Amniotic epithelial cell (primary cell): ENCODE measurements at places on chromosomes 5 and 9.
A peak's percentile ranks its signal among the peaks of the same experiment; 100 is the strongest.

DNA sequence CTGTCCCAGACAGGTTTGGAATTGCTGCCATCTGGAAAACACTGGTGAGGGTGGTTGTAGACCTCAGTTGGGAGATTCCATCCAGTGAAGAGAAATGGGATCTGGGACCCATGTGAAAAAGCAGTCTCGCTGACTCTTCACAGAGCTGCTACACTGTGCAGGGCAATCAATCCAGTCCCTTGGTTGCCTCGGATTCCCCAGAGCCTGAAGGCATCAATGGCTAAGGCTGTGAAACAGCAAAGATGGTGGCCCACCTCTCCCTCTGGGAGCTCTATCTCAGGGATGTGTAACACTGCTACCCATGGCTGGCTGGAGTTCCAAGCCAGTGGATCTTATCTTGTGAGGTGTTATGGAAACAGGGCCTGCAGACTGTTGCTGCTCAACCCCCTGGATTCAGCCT, 256.1 kb downstream of the TMEM38B start:
- DNase-seq, result no peak

DNA sequence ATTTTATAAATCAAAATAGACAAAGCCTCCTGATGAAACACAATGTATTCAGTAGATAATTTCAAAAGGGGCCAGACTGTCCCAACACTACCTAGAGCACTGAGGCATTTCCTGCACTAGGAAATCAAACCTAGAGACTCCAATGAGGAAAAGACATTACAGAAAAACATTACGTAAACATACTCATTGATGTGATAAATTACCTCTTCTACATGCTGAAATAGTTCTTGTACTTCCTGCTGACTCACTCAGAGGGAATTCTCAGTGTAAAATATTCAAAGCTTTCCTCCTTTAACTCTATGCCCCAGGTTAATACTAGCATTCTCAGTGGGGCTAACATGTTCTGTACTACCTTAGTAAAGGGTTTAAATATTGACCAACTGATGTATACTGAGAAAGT, 178.0 kb downstream of the ESM1 start:
- peak; percentile 89 for DNase-seq

DNA sequence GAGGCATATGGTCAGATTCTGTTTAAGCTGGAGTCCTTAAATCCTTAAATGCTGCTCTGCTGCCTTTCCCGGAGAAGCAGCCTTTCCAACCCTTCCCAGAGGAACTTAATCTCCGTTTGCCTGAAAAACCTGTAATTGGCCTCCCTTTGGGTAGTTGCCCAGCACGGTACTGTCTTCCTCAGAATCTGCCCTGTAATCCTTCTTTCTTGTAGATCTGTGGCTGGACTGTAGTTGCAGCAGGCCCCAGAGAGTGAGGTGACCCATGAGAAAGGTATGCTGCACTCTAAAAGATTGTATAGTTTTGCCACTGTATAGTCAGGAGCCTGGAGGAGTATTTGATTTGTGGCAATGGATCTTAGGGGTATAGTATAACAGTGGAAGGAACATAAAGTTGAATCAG, 11.7 kb downstream of the SPIN1 start:
- peak; percentile 94 for DNase-seq

GRCh38 chr5:1200495-1201326, 684 bp upstream of the SLC6A19 start:
- no peak for DNase-seq

DNA sequence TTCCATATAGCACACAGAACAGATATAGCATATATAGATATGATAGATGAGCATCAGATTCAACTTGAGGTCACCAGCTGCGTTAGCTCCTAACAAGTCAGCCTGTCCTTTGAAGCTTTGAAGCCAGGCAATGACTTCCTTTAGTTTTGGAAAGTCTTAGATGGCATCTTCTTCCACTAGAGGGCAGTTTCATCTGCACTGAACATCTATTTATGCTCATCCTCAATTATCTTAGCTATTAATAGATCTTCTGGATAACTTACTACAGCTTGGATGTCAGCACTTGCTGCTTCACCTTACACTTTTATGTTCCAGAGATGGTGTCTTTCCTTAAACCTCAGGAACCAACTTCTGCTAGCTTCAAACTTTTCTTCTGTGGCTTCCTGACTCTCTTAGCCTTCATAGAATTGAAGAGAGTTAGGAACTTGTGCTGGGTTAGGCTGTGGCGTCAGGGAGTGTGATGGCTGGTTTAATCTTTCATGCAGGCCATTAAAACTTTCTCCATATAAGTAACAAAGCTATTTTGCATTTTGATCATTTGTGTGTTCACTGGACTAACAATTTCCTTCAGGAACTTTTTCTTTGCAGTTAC, 1401.4 kb downstream of the EFNA5 start:
- DNase-seq, result peak; percentile 47

- DNase-seq, result no peak
These were observed 31.4 kb upstream of the PSD2 start for GRCh38 chr5:139763930-139764791.

GRCh38 chr9:38180656-38181055, 111.6 kb upstream of the SHB start:
- no peak for DNase-seq

- no peak for DNase-seq
These were observed 103.0 kb downstream of the SPATA31D1 start for GRCh38 chr9:82091610-82092009.

GRCh38 chr9:134263596-134263995, 62.7 kb upstream of the RXRA start:
- DNase-seq, result no peak

GRCh38 chr9:111959468-111960359, 63.1 kb downstream of the UGCG start:
- peak; percentile 85 for DNase-seq

- peak; percentile 43 for DNase-seq
These were observed at the start of gene FGFR4 for GRCh38 chr5:177086654-177087397. FGFR4 (plus strand) TSS chr5:177086915; CDS start chr5:177089603, 2,688 bp downstream.

DNA sequence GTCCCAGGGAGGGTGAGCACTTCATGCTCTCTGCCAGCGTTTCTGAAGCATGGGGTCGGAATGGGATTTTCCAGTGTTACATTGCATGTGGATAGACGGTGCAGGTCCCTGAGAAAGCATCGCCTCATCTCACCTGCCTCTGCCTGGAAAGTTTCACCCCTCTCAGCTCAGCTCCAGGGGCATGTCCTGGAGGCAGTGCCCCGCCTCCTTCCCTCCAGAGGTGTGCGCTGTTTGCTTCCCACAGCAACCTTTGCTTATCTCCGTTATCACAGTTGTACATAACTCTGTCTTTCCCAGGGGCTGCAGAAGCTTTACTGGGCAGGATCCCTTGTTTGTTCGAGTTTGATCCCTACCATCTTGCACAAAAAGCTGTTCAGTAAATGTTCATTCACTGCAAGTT, 10.7 kb upstream of the CREBRF start:
- peak; percentile 33 for DNase-seq

- peak; percentile 21 for DNase-seq
These were observed 1.3 kb downstream of the TNPO1 start for GRCh38 chr5:72817671-72818266.

- peak; percentile 9 for DNase-seq
These were observed 68.9 kb upstream of the SELENOP start for GRCh38 chr5:42880496-42881150.

GRCh38 chr9:133031496-133031911, 707 bp downstream of the GTF3C5 start:
- DNase-seq, result no peak

GRCh38 chr5:157682257-157682656, 10.9 kb downstream of the C5orf52 start:
- no peak for DNase-seq

GRCh38 chr5:31232273-31232888, 38.9 kb downstream of the CDH6 start:
- peak; percentile 44 for DNase-seq

DNA sequence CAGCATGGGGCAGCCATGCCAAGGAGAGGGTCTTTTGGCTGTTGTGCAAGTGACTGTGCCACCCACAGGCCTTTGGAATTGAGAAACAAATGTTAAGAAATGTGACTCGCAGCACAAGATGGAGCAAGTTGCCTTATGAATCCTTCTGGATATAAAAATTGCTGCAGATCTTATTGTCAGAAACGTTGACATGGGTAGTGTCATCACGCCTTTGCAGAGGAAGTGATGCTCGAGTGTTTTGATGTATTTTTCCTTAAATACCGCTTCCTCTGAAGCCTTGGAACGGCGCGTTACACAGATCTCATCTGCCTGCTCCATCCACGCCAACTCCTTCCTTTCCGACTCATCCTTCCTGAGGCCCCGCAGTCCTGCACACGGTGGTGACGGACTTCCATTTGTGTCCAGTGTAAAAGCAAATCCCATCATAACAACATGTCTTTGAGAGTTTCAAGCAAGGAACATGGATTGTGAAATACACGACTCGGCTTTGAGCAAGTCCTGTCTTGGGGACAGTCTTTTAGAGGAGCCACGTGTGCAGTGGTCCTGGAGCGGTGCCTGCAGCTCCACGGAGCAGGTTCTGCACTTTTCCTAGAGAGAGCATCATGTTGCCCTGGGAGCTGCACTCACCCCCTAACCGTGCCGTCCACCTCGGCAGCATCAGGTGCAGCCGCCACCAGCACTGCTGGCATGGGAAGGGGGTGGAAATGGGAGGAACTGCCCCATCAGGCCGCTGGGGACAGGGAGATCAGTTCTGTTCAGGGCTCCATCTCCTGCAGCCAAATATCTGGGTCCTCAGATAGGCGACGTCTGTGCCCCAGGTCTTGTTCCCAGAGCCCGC, 15.1 kb downstream of the ROPN1L start:
- peak; percentile 46 for DNase-seq

- DNase-seq, result peak; percentile 44
These were observed 84.7 kb downstream of the PARP8 start for GRCh38 chr5:50751064-50751657.

DNA sequence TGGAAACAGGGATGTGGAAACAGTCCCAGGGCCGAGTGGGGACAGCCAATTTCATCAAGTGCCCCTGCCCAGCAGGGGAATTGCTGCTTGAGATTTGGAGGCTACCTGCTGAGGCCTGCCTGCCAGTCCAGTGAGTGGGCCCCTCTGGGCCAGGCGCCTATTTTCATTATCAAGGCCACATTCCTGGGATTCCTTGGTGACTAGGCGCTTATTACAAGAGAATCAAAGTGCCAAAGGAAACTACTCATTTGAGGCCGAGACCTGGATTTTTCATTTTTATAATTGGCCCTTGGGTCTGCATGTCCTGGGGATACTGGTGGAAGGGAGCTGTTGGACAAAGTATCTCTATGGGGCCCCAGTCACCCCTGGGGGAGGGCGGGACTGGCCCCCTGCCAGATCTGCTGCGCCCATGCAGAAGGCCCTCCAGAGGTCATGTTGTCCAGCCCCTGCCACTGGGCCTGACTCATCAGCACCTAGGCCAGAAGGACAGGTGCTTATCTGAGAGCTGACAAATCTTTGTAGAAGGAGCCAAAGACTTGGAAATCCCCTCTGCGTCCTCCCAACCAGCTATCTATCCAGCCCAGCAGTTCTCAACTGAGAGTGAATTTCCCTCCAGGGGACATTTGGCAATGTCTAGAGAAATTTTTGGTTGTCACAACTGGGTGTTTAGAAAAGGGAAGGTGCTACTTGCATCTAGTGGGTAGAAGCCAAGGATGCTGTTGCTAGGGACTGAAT, 45.6 kb downstream of the FOXI1 start:
- peak; percentile 75 for DNase-seq

DNA sequence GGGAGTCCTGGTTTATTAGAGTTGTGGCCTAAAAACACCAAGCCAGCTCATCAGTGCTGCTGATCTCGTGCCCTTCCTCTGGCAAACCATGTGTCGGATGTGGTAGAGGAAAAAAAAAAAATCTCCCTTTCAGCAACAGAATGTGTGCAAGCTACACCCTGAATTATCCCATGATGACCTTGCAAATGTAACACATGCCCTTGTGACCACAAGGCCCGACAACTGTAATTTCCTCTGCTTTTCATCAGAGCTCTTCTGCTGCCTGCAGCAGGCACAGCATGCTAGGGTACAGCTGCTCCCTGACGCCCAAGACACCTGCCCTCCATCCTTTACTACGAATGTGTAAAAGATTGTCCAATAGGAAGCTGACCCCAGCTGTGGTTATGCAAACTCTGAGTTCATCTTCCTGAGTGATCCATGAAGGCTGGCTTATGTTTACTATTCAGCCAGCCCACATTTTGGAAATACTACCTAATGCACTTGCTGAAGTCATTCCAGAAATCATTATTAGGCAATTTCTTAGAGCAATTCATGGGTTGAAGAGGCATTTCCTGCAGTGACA, 14.6 kb upstream of the BNC2 start:
- DNase-seq, result peak; percentile 84

GRCh38 chr9:127568971-127569885, 42.8 kb upstream of the STXBP1 start:
- peak; percentile 60 for DNase-seq

- no peak for DNase-seq
These were observed 15.2 kb downstream of the FBXL7 start for GRCh38 chr5:15515229-15515628.

GRCh38 chr5:118450554-118451332, 537.6 kb downstream of the DTWD2 start:
- DNase-seq, result no peak

GRCh38 chr5:165665735-165666400, 2160.4 kb downstream of the MAT2B start:
- DNase-seq, result no peak

DNA sequence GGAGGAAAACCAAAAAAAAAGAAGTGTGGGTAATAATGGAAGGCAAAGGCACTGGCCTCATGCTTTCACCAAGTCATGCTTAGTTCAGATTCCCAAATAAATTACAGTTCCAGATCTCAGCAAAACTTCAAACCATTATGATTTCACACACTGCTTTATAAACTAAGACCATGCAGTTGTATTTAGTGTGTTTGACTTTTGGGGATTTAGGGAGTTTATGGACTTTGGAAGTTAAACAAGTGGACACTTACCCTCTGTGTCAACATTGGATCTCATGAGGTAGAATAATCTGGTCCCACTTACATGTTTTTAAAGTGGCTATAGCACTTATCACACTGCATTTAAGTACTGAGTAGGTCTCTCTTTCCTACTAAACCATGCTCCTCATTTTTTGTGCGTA, 3.7 kb downstream of the DNAJC25 start:
- no peak for DNase-seq

- no peak for DNase-seq
These were observed 122.5 kb downstream of the TMEM174 start for GRCh38 chr5:73295447-73295846.

GRCh38 chr9:108579757-108580439, 275.9 kb downstream of the ACTL7B start:
- peak; percentile 25 for DNase-seq
